ENCODE measurements at places on chromosomes 12 and 14.
A peak's percentile ranks its signal among the peaks of the same experiment; 100 is the strongest.

- no peak for DNase-seq
Measured at GRCh38 chr12:21879312-21879711, 61.9 kb downstream of the ABCC9 start.

DNA sequence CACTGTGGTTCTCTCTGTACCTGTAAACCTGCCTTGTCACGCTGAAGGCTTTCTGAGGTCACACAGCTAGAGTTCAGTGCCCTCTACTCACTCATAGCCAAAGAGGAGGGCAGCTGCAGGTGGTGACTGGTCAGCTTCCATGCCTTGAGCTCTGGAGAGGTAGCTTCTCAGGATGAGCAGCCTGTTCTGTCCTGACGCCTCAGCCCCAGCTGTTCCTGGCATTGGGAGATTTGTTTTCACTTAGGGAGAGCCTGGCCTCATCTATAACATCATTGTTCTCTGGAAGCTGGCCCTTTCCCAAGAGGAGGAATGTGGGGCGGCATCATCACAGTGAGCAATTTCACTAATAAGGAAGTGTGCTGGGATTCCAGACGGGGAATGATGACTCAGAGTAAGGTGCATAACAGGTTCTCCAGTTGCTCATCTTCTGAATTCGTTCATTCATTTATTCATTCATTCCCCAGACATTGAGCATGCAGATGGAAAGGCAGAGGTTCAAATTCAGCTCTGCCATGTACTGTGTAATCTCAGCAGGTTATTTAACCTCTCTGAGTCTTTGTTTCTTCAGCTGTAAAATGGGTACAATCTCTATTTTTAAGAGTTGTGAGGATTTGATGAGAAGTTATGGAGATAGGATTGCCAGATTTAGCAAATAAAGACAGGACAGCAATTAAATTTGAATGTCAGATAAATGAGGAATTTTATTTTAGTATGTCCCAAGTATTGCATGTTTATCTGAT is 255.8 kb upstream of the CRY1 start:
- DNase-seq, result no peak

- peak; percentile 73 for DNase-seq
Measured at GRCh38 chr14:68977718-68978171, 1.4 kb downstream of the ACTN1 start.

- DNase-seq, result no peak
Measured at GRCh38 chr12:124920353-124920935, 6.0 kb upstream of the UBC start.

- DNase-seq, result no peak
Measured at GRCh38 chr12:103272949-103273348, 222.8 kb downstream of the C12orf42 start.

DNA sequence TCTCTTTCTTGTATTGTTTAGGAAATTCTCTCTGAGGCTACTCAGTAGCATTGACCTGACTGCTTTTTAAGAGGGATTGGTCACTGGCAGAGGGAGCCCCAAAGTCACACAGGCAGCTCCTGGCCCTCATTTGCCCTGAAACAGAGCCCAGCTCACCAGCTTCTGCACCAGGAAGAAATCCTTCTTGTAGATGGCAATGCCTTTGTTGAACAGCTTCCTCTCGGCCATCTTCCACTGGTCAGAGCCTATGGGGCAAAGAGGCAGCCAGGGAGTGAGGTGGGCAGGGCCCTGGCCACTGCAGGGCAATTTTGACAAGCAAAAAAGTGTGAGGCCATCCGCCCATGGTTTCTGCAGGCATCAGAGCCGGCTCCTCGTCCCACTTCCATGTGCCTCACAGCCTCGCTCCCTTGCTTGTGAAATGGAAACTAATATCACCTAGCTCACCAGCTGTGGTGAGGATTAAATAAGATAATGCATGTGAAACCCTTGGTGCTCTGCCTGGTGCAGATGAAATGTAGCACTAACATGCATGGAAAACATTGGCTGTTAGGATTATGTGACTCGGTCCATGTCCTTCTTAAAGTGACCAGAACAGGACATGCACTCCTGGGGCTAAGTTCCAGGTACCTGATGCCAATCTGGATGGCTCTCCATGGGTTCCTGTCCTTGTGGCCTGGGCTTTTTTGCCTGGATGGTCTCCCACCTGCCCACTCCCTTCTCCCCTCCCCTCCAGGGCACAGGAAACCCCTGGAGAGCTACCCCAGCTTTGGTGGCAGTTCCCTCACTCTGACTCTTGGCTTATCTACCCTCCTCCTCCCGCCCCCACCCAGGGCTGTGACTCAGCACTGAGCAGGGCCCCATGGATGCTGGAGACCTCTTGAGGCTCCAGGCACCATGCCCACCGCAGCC is 11.2 kb upstream of the PNMA1 start:
- DNase-seq, result no peak

DNA sequence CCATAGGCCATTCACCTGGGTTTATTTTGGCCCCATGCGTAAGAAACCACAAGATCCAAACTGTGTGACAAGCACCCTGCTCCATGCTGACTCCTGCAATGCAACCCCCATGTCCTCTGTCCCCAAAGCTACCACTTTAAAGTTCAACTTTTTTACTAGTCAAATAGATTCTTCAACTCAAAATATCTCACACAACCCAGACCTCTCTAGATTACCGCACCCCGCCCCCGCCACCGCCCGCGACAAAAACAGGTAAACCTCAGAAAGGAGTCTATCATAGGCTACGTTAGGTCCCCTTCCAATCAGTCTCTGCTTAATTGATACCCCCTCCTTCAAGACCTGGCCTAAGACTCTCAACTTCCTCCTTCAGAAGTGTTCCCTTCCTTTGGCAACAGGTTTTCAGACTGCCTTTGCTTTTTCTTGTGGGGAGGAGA is 2.2 kb downstream of the ZFP36L1 start:
- peak; percentile 72 for DNase-seq

DNA sequence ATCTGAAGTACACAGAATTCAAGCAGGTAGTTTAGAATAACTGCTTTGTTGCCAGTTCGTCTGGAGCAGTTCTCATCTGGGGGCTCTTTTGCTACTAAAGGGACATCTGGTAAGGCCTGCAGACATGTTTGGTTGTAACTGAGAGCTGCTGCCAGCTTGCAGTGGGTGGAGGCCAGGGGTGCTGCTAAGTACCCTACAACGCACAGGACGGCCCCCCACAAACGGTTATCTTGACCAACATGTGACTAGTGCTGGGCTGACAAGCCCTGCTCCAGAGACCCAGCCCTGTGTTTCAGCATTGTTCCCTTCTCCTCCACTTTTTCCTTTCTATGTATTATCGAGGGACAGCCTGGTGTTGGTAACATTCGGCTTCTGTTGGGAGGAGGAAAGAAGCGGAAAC is 40.8 kb downstream of the FBXO21 start:
- no peak for DNase-seq

Data from CD4-positive, alpha-beta T cell treated with Interleukin-17A for 4 hours (primary cell).